ENCODE measurements at places on chromosomes 1 and 21. TPM values are rescaled to one million over a fixed set of nuclear protein-coding genes. Genes with fewer than 3 reads are reported as not detected.
A peak's percentile ranks its signal among the peaks of the same experiment; 100 is the strongest.

ALDH4A1 gene
- polyA plus RNA-seq, result 11.9 TPM

SUSD4 gene
- 4.6 TPM for polyA plus RNA-seq

MX2 gene
- polyA plus RNA-seq, result 1.1 TPM

CHIA gene
- not detected for polyA plus RNA-seq

GUCA2A gene
- polyA plus RNA-seq, result not detected

SCAF4 gene
- 20.8 TPM for polyA plus RNA-seq

DNA sequence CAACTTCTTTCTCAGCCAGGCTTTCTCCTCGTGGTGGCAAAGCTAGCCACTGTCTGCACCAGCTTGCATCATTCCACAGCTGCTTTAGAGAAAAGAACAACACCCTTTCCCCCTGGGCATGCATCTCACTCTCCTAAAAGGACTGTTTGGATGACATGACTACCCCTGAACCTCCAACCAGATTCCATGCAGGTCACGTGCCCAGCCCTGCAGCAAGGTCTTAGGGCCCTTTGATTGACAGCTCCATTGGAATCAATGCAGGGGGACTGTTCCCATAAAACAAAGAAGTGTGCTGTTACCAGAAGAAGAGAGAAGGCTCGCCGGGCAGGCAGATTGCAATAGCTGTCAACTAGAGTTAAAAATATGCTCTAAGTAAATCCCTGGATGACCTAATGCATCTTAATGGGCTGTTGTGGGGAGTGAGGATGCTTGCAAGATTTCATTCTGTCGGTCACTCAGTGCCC is 24.4 kb downstream of the KCNA2 start:
- DNase-seq, result no peak

GRCh38 chr1:214466403-214467077 is 84.9 kb downstream of the PTPN14 start:
- no peak for DNase-seq

- DNase-seq, result no peak
Measured at GRCh38 chr1:170495006-170495405, 37.0 kb upstream of the GORAB start.

DNA sequence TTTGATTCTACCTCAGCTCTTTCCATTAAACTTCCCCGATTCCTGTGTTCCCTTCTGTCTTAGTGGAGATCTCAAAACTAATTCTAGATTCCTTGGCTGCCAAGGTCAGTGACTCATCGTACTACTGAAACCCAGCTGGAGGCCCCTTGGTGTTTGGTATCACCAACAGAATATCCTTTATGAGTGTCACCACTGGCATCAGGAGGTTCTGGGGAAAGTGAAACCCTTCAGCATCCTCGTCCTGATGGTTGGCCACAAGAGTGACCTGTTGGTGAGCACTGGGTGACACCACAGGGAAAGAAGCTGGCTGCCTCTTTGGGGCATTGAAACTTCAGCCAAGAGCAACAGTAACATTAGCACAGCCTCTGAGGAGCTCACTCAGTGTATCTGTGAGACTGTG is 9.6 kb downstream of the RAB42 start:
- DNase-seq, result no peak

DNA sequence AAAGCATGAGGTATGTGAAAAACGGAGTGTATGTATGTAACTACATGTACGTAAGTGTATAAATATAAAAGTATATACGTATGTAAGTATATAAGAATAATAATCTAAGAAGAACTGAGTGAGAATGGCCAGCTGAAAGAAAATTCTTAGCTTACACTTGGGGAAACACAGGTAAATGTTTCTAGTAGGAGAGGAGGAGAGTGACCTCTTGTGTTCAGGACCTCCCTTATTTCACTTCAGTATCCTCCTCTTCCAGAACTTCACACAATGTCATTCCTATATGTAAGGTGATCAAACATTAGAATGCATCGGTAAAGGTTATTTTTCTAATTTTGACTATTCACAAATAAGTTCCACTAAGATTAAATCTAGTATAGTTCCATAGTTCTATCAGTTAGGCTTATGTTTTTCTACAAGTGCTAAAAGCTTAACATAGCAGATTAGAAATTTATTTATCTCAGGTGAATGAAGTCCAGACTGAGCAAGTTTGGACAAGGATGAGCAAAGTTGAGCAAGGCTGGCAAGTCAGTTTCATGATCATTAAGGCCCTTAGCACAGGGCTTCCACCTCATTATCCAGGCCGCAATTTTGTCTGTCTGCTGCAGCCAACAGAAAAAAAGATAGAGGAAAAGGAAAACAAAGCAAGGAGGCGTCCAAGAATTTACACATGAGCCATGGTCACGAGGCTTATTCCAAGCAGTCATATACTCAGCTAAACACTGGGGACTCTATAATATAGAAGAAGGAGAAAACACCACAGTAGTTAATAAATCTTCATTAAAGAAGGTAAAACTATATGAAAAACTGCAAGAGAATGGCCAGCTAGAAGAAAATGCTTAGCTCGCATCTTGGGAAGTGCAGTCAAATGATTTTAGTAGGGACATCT is 7.1 kb upstream of the MROH9 start:
- DNase-seq, result no peak

DNA sequence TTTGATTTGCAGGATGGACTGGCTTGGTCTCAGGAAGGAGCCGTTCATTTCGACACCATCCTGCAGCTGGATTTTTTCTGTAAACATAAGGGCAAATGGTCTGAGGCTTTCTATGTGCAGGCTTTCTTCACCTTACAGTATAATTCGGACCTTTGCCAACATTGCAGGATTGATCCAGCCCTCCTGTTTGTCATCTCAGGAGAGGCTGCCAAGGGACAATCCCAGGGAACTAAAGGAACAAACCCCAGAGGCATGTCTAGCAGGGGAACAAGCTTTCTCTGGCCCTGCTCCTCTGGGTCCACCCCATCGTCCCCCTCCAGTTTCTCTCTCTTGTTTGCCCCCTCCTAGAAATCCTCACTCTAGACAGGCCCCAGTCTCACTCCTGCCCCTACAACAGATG is 24.8 kb upstream of the GBP6 start:
- no peak for DNase-seq

GRCh38 chr1:234114648-234115307 is 210.3 kb downstream of the SLC35F3 start:
- peak; percentile 54 for DNase-seq

DNA sequence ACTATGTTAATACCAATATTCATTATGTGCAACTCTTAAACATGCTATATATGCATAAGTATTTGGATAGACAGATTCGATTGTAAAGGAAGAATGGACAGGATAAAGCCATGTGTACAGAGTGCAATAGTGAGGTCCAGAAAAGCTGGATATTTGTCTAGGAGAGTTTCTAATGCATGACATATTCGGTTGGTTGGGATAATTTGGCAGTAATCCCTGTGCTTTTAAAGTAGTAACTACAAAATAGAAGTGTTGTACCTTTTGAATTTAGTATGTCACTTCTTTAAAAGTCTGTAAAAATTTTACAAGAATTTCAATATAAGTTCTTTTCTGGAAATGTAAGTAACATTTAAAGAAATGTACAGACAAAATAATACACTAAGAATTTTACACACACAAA is 774.5 kb downstream of the USP25 start:
- DNase-seq, result no peak

DNA sequence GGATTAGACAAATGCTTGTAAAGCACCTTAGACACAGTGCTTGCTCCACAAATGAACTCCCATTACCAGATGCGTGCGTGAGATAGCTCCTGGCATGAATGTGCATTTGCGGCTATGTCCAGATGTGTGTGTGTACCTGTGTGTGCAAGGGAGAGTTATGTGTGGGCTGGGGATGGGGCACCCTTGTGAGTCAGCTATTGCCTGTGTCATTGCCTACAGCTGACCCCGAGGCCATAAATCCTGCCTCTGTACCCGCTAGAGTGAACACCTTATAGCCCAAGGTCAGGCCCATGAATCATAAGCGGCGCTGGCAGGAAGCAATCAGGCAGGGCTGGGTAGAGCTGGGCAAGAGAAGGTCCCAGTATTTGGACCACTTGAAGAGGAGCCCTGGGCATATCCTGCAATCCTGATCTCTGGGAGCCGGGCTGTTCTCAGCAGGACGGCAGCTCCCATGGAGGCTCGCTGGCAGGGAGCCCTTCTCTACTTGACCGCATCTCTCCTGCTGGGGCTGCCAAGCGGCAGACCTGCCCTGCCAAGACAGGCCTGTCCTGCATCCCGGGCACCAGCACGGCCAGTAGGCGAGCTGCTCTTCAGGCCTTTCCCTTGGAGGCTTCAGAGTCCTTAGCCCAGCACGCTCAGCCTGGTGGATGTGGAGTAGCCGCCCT is 86.4 kb downstream of the TMEM53 start:
- no peak for DNase-seq

- DNase-seq, result no peak
Measured at GRCh38 chr1:119958223-119958622, 61.9 kb upstream of the ADAM30 start.

GRCh38 chr1:7268983-7269382 is 483.7 kb downstream of the CAMTA1 start:
- no peak for DNase-seq

DNA sequence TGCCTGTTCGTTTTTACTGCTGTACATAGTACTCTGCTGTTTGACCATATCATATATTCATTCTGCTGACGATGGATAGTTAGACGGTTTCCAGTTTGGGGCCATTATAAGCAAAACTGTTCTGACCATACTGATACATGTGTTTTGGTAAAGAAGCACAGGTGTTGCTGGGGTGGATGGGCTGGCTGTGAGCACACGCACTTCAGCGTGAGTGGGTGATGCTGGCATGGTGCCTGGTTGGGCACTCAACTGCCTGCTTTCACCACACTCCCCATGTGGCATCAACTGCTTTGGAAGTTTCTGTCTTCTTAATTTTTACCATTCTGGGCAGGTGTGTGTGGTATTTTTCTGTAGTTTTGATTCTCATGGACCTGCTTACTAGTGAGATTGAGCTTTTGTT is 37.3 kb downstream of the ADARB1 start:
- DNase-seq, result no peak

GRCh38 chr21:41098481-41099042 is 69.4 kb upstream of the BACE2 start:
- no peak for DNase-seq

DNA sequence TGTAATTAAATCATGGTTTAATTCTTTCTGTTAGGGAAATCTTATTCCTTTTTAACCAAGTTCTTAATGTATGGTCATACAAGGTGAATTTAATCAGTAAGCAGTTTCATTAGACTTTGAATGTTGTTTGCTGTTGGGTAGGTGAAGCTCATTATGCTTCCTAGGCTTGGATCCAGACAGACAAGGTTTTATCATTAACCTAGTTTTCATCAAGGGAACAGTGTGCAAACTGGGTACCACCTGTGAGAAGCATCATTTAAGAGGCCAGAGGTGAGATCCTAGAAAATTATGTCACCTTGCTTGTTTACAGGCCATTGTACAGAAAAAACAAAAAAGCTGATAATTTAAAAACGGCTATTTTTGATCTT is 130.1 kb downstream of the RYR2 start:
- DNase-seq, result no peak

GRCh38 chr1:38061883-38062328 is 15.3 kb upstream of the POU3F1 start:
- no peak for DNase-seq

- DNase-seq, result no peak
Measured at GRCh38 chr21:27462726-27463125, 495.8 kb upstream of the ADAMTS5 start.

DNA sequence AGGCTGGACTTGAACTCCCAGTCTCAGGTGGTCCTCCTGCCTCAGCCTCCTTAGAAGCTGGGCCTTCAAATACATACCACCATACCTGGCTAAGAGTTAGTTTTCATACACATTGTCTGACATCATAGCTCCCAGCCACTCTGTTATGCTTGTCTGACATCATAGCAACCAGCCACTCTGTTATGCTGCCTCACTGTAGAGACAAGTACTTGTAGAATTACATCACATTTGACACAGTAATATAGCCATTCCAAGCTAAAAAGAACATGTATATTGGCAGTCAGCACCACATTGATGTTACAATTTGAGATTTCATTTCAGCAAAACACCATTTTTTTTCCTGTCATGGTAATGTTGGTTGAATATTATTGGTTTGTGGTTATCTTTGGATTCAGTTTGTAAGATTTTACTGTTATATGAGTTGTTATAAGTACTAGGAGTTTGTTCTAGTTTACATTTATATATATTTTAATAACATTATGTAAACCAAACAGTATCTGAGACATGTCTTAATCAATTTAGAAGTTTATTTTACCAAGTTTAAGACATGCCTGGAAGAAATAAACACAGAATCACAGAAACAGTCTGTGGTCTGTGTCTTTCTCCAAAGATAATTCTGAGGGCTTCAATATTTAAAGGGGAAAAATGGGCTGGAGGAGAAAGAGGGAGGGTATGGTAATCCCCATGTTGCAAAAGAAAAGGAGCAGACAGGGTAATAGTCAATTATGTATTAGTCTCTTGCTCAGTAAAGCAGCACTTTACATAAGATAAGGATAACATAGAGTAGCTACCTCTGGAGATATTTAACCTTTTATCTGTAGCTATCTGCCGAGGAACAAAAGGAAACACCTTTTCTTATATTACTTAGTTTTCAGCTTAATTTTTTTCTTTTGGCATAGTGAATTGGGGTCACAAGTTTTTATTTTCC is 43.0 kb downstream of the XPR1 start:
- DNase-seq, result no peak

DNA sequence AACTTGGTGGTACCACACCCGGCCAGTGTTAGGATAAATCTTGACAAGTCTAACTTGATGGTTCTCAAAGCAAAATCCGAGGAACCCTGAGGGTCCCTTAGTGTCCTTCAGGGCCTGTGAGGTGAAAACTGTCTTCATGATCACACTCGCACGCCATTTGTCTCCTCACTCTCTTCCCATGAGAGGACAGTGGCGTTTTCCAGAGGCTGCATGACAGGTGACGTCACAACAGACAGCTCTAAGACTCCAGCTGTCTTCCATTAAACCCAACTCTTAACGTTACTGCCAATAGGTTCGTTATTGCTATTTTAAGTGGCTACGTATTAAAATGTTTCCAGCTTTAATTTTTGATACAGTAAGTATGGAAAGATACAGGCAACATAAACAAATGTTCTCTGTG is 13.8 kb downstream of the CFAP74 start:
- no peak for DNase-seq

DNA sequence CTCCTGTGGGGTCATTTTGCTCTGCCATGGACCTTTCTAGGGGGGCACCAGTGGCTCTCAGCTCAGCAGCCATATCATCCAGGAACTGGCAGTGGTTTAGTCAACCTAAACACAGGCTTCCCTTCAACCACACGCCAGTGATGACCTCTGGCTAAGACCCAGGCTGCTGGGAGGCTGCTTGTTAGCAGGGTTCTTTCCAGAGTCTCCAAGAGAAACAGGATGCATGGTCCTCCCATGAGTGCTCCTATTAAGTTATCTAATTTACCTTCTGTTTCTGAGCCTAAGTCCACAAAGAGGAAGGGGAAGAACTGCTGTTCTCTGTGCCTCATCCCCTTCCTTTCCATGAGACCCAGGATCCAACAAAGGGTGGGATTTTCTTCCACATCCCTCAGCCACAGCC is 137.3 kb upstream of the PLXNA2 start:
- DNase-seq, result no peak

- DNase-seq, result no peak
Measured at GRCh38 chr1:163093169-163093568, 24.0 kb downstream of the RGS4 start.

- DNase-seq, result peak; percentile 11
Measured at GRCh38 chr1:168861421-168862004, 132.5 kb upstream of the DPT start.
